ENCODE measurements at places on chromosomes 3 and 15. TPM values are rescaled to one million over a fixed set of nuclear protein-coding genes. Genes with fewer than 3 reads are reported as not detected.

The TTC21A gene
- 13.4 TPM for total RNA-seq

DNA sequence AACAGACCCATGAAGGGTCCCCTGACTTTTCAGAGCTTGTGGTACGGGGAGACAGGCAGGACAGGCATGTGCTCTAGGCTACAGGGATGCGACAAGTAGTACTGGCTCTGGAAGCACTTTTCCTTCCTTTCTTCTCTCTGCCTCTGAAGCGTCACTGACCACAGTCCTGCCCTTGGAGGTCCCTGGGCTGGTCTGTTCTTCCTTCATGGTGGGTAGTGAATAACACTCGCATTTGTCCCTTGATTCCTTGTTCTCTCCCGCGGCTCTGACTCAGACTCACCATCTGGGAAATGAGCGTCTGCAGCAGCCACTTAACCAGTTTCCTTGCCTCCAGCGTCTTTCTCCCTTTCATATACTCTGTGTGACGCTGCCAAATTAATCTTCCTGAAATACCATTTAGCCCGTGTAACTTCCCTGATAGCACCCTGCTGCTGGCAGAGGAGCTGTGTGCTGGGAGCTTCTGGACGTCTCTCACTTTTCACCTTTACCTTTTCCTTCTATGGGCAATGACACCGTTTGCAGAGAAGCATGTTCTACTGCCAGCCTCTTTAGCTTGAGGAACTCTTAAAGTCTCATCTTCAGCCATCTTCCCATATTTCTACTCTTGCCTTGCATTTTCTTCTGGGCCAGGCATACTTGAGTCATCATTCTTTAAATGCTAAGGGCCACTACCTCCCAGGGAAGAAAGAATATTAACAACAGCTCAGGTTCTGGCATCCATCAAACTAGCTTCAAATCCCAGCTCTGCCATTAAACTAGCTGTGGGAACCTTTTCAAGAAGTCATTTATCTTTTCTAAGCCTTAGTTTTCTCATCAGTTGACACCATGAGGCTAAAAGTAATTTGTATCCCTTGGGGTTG lies 33.6 kb downstream of the TMEM45A start:
- DNase-seq = no peak

The LARP6 gene
- total RNA-seq = 40.7 TPM

- DNase-seq = no peak
Measured at GRCh38 chr15:69082554-69082953, 68.1 kb downstream of the NOX5 start.

DNA sequence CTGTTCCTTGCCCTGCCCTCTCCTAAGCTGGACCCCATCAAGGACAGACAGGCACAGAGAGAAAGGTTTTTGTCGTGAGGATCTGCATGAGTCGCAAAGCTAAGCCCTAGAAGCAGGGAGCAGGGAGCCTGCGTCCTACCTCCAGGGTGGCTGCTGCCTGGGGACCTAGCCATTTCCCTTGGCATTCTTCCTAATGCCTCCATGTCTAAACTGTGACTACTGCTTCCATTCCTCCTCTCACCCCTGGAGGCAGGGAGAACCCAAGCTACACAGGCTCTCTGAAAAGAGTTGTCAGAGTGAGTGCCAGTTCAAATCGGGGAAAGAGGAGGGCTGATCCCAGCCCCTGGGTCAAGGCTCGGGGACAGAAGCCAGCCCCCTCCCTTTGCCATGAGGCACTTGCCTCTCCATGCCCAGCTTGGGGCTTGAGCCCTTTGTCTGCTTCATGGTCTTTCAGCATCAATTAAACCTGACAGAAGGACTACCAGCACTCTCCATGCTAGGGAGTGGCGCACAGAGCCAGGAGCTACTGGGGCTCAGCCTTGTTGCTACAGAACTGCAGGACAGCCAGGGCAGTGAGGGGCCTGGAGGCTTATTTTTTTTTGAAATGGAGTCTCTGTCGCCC lies 2.4 kb downstream of the GCHFR start:
- DNase-seq = no peak
